ENCODE measurements at places on chromosomes 5 and 9. TPM values are rescaled to one million over a fixed set of nuclear protein-coding genes. Genes with fewer than 3 reads are reported as not detected.

- no peaks in the 10 kb centered on the region for H3K36me3 ChIP-seq
- no peak overlapping the region for H3K27ac ChIP-seq
- no peak overlapping the region for H3K4me3 ChIP-seq
- H3K27me3 ChIP-seq, result no peaks in the 10 kb centered on the region
Observed at GRCh38 chr5:93831449-93831848, 90.0 kb upstream of the POU5F2 start.

DNA sequence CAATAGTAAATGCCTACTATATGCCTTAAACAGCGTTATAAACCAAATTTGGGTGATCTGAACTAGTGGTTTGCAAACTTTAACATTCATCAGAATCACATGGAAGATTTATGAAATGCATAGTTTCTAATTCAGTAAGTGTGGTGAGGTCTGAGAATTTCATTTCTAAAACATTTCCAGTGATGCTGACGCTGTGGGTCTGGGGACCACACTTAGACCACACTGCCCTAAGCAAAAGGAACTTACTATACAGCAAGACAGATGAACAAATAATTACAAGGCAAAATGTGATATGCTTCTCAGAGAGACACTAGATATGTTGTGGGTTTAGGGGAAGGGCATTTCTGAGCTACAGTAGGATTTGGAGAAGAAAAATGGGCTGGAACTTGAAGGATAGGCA lies 72.6 kb downstream of the OXCT1 start:
- H3K4me1 ChIP-seq, result peaks cover 24% of the 10 kb centered on the region
- H3K27ac ChIP-seq, result no peak overlapping the region
- no peaks in the 10 kb centered on the region for H3K27me3 ChIP-seq
- H3K4me3 ChIP-seq, result no peak overlapping the region
- no peak for DNase-seq

DNA sequence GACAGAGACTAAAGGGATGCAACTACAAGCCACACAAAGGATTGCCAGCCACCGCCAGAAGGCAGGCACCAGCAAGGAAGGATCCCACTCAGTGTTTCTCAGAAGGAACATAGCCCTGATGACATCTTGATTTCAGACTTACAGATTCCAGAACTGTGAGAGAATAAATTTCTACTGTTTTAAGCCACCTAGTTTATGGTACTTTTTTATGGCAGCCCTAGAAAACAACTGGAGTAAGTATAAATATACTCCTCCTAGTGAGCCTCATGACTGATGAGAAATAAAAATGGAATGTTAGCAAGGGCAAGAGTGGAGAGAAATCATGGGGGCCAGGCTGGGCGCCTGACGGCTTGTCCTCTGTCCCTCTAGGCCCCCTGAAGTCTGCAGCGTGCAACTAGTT lies 307.3 kb downstream of the PIK3R1 start:
- no peak overlapping the region for H3K27ac ChIP-seq
- DNase-seq, result no peak
- peaks cover 13% of the 10 kb centered on the region for H3K4me1 ChIP-seq
- no peak overlapping the region for H3K4me3 ChIP-seq

DNA sequence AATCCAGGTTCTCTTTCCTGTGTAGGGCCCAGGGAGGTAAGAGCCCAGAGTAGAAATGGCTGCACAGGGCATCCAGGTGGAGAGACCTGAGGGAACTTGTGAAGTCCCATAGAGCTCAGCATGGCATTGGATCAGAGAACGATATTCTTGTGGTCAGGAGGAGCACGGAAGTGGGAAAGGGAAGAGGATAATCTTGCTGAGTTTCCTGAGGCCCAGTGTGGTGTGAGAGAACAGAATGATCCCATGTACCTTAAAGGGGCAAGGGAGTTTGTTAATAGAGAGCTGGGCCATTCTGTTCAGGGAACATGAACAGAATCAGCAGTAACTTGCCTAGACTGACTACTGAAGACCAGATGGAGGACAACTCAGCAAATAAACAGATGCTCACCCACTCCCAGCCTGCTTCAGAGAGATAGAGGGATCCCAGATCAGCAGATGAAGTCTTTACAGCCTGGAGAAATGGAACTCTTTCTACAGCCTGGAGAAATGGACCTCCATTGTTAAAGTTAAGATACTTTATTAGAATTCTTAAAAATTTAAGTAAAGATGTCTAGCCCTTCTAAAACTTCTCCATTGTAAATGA lies 119.7 kb upstream of the ELL2 start:
- no peak overlapping the region for H3K27ac ChIP-seq
- H3K4me1 ChIP-seq, result no peaks in the 10 kb centered on the region
- H3K36me3 ChIP-seq, result no peaks in the 10 kb centered on the region

DNA sequence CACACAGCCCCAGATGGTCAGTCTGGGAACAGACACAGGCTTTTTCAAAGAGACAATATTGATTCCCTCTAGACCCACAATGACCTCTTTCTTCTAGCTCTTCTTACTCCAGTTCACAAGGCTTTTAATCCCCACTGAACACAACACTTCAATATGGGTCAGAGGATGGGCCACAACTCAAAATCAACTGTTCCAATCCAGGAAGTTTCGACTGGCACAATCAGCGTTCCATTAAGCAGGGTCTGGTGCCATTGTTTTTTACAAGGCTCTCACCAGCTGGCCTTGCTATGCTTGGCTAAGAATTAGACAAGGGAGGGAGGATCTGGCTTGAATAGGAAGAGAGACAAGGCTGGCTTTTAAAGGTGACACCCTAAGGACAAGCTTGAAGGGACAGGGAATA lies 199.4 kb upstream of the SLC24A2 start:
- DNase-seq, result no peak
- no peak overlapping the region for H3K4me3 ChIP-seq
- no peaks in the 10 kb centered on the region for H3K27me3 ChIP-seq
- H3K4me1 ChIP-seq, result no peaks in the 10 kb centered on the region
- H3K27ac ChIP-seq, result no peak overlapping the region
- H3K36me3 ChIP-seq, result no peaks in the 10 kb centered on the region

DNA sequence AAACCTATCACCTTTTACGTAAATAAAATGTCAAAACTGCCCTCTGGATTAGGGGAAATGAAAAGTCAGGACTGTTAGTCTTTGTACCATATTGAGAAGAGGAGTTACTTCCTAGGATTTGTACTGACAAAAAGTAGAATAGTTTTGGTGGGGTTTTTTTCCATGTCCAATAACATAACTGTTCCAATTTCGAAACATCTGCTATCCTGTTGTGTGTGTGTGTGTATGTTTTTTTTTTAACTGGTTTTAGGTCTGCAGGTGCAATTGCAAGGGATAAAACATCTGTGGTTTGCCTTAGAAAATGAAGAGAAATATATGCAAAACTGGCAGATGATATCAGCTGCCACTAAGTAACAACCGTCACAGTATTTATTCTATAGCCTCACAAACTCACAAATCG lies 506.8 kb downstream of the NFIB start:
- H3K4me1 ChIP-seq, result no peaks in the 10 kb centered on the region
- no peak overlapping the region for H3K4me3 ChIP-seq
- no peaks in the 10 kb centered on the region for H3K36me3 ChIP-seq

DNA sequence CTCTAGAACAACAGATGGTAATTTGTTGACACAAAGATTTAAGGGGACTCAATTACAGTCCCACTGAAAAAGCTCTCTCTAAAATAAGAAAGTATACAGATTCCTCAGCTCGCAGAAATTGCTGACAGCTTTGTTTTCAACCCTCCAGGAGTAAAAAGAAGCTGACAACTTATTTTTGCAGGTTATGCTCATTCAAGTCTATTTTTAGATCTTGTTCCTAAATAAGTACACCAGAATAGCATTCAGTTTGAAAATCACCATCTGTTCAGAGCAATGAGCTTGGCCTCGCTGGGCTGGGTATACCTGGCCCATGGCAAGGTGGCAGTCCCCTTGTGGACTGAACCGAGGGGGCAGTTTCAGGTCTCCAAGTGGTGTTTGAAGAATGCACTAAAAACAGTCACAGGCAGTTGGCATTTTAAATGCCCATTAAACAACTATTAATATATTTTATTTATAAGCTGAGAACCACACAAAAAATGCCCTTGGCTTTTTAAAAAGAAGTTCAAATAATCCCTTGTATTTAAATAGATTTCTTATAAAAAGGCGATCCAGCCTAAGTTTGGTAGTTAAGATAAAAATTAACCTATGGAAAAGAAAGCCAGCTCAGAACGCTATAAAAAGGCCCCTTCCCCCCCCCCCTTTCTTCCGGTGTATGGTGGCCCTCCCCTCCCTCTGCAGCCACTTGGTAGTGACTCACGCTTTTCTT lies 169.2 kb downstream of the AUH start:
- H3K36me3 ChIP-seq, result no peaks in the 10 kb centered on the region
- H3K27ac ChIP-seq, result peak overlapping the region; percentile 96
- no peak for DNase-seq
- peak overlapping the region; percentile 52 for H3K4me3 ChIP-seq
- H3K27me3 ChIP-seq, result no peaks in the 10 kb centered on the region

DNA sequence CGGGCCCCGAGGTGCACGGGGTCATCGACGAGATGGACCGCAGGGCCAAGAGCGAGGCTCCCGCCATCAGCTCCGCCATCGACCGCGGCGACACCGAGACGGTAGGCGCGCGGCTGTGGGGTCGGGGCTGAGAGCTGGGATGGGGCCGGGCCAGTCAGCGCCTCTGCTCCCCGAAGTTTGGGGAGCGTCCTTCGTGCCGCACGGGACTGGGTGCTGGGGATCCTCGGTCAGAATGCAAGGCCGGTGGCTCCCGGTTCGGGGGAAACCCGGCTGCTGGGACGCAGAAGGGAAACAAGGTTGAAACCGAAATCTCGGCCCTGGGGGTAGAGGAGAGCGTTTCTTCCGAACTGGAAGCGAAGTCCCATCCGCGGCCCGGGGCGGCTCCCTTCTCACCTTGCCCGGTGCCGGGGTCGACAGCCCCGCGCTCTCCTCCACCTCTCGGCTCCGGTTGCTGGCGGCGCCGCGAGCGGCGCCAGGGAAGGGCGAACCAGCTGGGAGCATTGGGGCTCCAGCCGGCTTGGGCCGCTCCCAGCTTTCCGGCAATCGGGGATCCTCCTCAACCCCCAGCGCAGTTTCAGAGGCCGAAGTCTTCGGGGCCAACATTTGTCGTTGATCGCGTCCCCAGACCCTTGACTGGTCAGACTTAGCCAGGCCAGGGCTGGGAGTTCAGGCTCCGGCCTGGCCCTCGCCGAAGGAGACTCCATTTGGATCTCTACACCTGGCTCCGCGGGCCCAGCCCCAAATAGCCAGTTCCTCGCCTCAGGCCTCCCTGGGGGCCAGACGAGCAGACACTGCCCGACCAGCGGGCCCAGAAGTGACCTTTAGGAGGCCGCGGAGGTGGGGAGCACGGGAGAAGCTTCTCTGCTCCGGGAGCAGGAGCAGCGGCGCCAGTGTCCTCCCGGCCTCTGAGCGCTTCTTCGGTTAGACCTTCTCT lies 1.1 kb downstream of the LHX2 start:
- no peak overlapping the region for H3K4me3 ChIP-seq
- H3K27ac ChIP-seq, result no peak overlapping the region
- peaks cover 68% of the 10 kb centered on the region for H3K4me1 ChIP-seq
- H3K27me3 ChIP-seq, result peaks cover 100% of the 10 kb centered on the region
- H3K36me3 ChIP-seq, result no peaks in the 10 kb centered on the region
- no peak for DNase-seq

GRCh38 chr5:147450606-147451005 lies 59.3 kb downstream of the DPYSL3 start:
- H3K27ac ChIP-seq, result peak overlapping the region; percentile 92
- H3K4me1 ChIP-seq, result no peaks in the 10 kb centered on the region
- no peaks in the 10 kb centered on the region for H3K36me3 ChIP-seq
- no peaks in the 10 kb centered on the region for H3K27me3 ChIP-seq

GRCh38 chr9:108049671-108050494 lies 560.3 kb upstream of the KLF4 start:
- no peak overlapping the region for H3K4me3 ChIP-seq
- peaks cover 38% of the 10 kb centered on the region for H3K4me1 ChIP-seq
- no peaks in the 10 kb centered on the region for H3K27me3 ChIP-seq
- H3K36me3 ChIP-seq, result no peaks in the 10 kb centered on the region
- no peak for DNase-seq

DNA sequence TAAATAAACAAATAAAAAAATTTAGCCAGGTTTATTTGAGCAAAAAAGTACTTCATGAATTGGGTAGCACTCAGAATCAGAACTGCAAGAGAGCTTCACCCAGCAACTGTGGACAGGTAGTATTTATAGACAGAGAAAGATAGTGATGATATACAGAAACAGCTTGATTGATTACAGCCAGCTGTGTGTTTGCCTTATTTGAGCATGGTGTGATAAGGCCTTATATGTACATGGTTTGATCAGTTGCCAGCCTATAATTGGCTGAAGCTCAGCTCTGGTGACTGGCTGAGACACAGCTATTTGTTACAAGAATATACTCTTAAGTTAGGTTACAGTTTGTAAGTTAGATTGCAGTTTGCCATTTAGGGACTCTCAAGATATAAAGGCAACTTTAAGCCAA lies 34.3 kb upstream of the ARL15 start:
- no peak overlapping the region for H3K4me3 ChIP-seq
- no peaks in the 10 kb centered on the region for H3K27me3 ChIP-seq
- H3K27ac ChIP-seq, result no peak overlapping the region

GRCh38 chr9:72675586-72675985 lies 154.2 kb downstream of the TMC1 start:
- H3K36me3 ChIP-seq, result no peaks in the 10 kb centered on the region
- no peak overlapping the region for H3K27ac ChIP-seq
- H3K4me1 ChIP-seq, result no peaks in the 10 kb centered on the region

- no peak overlapping the region for H3K4me3 ChIP-seq
- H3K27ac ChIP-seq, result no peak overlapping the region
- no peaks in the 10 kb centered on the region for H3K36me3 ChIP-seq
- no peak for DNase-seq
Observed at GRCh38 chr9:5493679-5494511, 16.4 kb upstream of the PDCD1LG2 start.

- H3K4me1 ChIP-seq, result no peaks in the 10 kb centered on the region
- DNase-seq, result no peak
- no peak overlapping the region for H3K4me3 ChIP-seq
- no peaks in the 10 kb centered on the region for H3K36me3 ChIP-seq
Observed at GRCh38 chr5:124696898-124697297, 49.5 kb downstream of the ZNF608 start.

GRCh38 chr5:143244000-143244736 lies 159.3 kb downstream of the NR3C1 start:
- no peaks in the 10 kb centered on the region for H3K36me3 ChIP-seq
- peak overlapping the region; percentile 75 for H3K27ac ChIP-seq
- peak overlapping the region; percentile 37 for H3K4me3 ChIP-seq
- peaks cover 12% of the 10 kb centered on the region for H3K4me1 ChIP-seq
- H3K27me3 ChIP-seq, result no peaks in the 10 kb centered on the region

GRCh38 chr9:124370896-124371582 lies 44.2 kb downstream of the PSMB7 start:
- no peaks in the 10 kb centered on the region for H3K27me3 ChIP-seq
- H3K4me1 ChIP-seq, result no peaks in the 10 kb centered on the region

The HAVCR2 gene
- 6.4 TPM for polyA plus RNA-seq

The DMRT3 gene
- not detected for polyA plus RNA-seq

The FAM221B gene
- 0.03 TPM for polyA plus RNA-seq

The QRFP gene
- polyA plus RNA-seq, result not detected

Measured in sigmoid colon (tissue), 7 donors.